ENCODE measurements at places on chromosomes 1 and 21.

GRCh38 chr1:155553349-155553748 lies 9.3 kb downstream of the ASH1L start:
- no peak for DNase-seq

DNA sequence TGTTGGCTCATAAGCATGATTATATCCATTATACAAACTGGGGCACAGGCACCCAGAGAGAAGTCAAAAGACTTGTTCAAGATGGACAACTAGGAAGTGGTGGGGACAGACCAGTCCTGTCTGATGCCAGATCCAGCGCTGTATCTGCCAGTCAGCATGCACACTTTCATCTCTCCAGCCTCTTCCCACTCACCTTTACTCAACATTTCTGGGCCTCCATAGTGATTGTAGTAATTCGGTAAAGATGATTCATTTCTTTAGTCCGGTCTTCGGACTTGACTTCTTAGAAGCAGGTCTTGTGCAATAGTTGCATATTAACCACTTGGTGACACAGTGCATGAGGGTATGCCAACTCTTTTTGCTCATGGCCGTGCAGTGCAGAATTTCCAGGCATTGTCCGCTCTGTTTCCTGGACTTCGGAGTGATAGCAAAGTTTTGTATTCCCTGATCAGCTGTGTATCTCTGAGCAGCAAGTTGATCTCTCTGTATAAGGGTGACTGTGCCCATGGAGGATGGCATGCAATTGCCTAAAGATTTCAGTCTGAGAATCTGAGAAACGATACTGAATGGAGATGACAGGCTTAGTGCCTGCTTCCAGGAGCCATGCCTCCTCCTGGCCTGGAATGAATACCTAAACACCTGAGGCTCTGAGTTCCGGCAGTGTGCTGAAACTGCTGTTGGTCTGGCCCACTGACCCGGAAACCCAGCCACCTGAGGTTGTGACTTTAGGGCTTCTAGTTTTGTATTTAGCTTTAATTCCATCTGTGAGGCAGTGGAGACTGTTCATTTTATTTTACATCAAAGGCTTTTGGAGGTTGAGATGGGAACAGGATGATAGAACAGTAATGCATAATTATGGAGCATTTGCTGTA lies 39.0 kb downstream of the GALNT2 start:
- DNase-seq = no peak

- DNase-seq = no peak
These were observed 125.5 kb upstream of the PLXNA2 start for GRCh38 chr1:208369658-208370057.

GRCh38 chr1:223423641-223424233 lies 30.5 kb downstream of the CCDC185 start:
- no peak for DNase-seq

DNA sequence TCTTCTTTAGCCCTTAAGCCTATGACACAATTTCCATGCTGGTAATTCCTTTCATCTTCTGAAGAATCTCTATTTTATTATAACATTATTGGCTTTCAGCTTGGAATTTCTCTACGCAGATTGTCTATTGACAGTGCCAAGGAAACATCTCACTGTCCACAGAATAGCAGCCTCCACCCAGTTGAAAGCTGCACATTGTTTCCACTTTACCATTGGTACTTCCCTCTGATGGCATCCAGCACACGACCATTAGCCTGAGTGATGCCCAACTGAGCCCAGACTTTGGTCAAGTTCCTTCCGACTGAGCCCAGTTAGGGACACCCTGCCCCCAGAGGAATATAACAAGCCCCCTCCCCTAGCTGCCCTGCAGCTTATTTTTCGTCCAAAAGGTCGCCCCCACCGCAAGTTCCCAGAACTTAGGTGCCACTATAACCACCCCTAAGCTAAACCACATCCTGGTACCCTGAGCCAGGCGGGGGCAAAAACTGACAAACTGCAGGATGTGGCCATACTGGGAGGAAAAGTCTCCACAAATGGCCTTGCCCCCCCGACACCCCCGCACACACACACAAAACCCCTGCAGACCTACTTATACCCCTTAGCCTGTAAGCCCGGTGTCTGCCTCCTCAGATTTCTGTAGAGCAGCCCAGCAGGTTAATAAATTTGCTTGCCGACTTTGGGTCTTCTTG lies 13.2 kb downstream of the GBP5 start:
- DNase-seq = no peak

- DNase-seq = no peak
These were observed 224.4 kb downstream of the PTPRU start for GRCh38 chr1:29460694-29461093.

DNA sequence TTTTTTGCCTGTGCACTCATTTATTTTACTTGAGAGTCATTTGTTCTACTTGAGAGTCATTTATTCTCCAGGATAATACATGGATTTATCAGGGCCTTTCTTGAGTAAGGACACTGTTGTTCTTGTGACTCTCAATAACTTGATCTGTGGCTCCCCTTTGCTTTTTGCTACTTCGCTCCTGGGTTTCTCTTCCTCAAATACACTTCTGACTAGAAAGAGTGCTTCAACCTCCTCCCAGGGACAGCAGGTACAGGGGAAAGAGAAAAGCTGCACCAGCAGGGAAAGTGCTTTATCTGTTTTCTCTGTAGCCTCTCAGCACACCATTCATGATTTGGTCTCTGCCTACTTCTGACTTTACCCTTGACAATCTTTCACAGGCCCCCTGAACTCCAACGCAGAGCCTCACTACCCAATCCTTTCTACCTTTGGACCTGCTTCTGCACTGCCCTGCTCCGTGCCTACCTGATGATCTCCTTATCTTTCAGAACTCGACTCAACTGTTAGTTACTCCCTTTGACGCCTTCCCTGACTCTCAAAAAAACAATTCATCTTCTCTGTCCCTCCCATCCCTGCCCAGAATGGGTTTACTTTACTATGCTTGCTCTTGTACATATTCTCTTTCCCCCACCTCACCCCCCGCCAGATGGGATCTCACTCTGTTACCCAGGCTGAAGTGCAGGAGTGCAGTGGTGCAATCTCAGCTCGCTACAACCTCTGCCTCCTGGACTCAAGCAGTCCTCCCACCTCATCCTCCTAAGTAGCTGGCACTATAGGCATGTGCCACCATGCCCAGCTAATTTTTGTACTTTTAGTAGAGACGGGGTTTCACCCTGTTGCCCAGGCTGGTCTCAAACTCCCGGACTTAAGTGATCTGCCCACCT lies 15.6 kb upstream of the PIGM start:
- DNase-seq = no peak
